GM13977 (cell line): ENCODE measurements at places on chromosomes 1 and 21.

GRCh38 chr1:89633248-89633799 is 404 bp downstream of the LRRC8C start:
- DNase-seq, result peak; percentile 70

DNA sequence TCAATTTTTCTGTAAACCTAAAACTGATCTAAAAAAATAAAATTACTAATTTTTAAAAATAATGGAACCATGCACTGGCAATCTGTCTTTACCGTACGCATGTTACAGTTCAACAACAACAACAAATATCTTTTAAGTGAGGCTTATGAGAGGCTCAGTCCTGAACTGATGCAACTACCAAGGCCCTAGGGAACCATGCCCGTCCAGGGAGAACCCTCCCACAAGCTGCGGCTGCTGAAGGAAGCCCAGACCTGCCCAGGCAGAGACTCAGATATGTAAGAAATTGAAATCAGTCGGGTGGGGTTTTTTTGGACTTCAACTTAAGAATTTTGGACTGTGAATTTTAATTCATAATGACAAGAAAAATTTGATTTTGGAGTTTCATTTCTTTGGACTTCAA is 91.1 kb downstream of the NPHP4 start:
- DNase-seq, result no peak

- DNase-seq, result no peak
These were observed 24.8 kb downstream of the ADGRB2 start for GRCh38 chr1:31739346-31739745.

DNA sequence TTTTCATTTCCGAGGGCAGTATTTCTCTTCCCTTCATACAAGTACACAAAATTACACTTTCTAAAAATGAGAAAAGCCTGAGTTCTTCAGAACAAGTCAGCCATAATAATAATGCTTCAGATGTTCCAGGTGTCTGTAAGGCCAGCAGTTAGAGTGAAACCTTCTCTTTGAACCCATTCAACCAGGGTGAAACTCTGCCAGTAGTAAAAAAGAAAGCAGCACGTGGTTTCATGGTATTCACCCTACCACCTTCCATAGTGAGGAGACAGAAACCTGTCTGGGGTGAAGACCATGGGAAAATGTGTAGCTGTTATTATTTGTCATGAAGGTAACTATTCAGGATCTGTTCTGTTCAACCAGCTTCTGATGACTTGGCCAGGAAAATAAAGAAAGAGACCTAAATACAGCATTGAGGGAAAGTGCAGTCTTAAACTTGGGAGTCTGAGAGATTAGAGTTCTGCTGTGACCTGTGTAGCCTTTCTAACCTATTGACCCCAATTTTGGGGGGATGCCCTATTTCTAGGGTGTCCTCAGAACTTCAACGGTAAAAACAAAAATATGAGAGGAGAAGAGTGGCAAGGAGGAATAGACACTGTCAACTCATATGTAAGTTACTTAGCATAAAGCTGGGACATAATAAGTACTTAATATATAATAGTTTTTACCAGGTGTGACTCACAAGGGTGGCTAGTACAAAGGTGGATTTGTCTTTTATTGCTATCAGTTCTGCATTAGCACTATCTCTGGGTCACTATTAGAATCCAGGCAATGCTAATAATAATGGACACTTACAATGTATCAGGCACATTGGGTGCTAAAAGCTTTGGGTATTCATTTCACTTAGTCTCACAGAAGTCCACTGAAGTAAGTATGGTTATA is 70.0 kb upstream of the TNFSF4 start:
- DNase-seq, result no peak
